ENCODE measurements at places on chromosomes 11 and 22.
A peak's percentile ranks its signal among the peaks of the same experiment; 100 is the strongest.

GRCh38 chr11:38839071-38839470 lies 2241.0 kb upstream of the RAG2 start:
- DNase-seq, result no peak

GRCh38 chr11:10597877-10598351 lies 29.4 kb upstream of the LYVE1 start:
- DNase-seq, result no peak

DNA sequence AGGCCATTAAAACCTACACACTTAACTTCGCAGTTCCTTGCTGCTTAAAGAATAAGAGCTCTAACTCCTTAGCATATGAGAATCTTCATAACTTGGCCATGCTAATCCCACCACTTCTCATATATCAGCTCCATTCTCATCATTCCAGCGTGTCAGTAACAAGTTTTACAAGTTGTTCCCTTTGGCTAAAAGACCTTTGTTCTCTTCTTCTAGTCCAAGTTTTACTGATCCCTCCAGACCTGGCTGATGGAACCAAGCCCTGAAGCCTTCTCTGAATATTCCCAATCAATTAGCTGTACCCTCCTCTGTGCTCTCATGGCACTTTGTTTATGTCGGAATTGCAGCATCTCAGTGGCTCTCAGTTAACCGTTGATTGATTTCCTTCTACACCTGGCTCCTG lies 35.8 kb downstream of the GAB2 start:
- no peak for DNase-seq

GRCh38 chr22:28983788-28984441 lies 77.7 kb downstream of the C22orf31 start:
- DNase-seq, result no peak

GRCh38 chr11:125627236-125627910 lies 2.4 kb downstream of the CHEK1 start:
- DNase-seq, result no peak

- no peak for DNase-seq
Measured at GRCh38 chr11:19246816-19247215, 6.1 kb upstream of the E2F8 start.

- no peak for DNase-seq
Measured at GRCh38 chr11:1330473-1330872, 21.0 kb upstream of the TOLLIP start.

DNA sequence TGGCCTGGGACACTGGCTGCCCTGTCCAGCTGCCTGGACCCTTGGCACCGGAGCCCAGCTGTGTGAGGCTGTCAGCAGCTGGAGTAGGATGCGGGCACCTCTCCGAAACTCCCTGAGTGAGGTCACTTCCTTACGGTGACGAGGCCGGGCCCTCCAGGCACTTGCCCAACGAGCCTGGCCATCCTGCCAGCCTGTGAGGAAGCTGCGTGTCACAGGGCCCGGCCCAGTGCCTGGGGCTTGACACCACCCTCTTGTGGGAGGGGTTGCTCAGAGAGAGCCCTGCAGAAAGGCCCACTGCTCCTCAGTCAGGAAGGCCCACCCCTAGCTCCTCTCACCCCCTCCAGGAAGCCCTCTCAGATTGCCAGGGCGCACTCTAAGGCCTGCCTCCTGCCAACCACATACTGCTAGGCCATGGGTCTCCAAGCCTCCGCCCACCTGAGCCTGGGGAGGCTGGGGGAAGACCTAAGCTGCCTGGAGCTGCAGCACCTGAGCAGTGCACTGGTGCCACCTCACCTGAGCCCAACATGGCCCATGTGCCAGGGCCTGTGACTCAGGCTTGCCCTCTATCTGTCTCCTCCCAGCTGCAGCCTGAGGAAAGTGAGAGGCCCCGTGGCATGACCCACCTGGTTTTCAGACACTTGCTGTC lies 4.3 kb upstream of the PHLDA2 start:
- DNase-seq, result no peak

GRCh38 chr11:57566905-57567514 lies 462 bp downstream of the UBE2L6 start:
- no peak for DNase-seq

DNA sequence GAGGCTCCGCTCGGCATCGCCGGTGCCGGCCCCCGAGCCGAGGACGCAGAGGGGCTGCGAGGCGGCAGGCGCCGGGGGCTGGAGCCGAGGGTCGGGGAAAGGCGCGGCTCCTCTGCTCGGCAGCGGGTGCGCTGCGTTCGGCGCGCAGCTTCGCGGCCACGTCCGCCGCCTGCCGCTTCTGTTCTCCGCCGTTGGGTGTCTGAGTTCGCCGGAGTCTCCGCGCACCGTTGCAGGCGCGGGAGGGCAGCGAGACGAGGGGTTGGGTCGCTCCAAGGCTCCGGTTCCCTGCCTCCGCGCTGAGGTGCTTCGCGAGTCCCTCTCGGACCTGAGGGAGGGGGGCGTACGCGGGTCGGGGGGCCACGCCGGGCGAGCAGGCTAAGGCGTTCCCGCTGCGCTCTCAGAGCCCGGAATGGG lies 347 bp downstream of the MN1 start:
- no peak for DNase-seq

DNA sequence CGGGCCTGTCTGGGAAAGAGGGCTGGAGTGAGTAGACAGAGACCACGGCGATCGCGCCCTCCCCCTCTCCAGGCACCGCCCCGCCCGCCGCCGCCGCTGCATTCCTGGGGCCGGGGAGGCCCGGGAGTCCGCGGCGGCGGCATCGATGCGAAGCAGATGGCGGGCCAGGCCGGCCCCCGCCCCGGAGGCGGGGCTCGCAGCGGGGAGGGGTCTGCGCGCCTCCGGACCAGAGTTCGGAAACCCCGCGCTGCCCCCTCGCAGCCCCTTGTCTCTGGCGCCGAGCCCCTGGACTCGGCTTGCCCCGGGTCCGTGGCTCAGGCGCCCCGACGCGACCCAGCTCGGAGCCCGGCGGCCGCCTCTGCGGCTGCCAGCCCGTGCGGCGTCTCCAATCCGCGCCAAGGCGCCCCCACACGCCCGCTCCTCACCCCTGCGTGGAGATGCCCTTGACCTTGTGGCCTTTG lies 1.3 kb downstream of the SCARF2 start:
- DNase-seq, result no peak

DNA sequence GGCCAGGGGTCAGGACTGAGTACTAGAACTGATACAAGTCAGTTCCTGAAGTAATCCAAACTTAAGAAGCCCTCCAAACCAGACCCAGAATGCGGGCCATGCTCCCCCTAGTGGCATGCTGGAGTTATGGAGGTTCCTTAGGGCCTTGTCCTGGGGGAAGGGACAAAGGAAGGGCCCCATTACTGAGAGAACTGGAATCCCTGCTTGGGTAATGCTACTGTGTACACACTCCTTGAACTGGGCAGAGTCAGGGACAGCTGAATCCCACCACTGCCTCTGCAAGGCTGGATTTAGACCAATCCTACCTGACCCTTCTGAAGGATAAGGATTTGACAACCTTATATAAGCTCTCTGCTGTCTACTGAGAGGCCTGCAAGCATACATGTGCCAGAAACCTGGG lies 97.3 kb upstream of the AKIP1 start:
- DNase-seq, result peak; percentile 73

All from thymus (tissue), 14 donors.